ENCODE measurements at places on chromosomes 2 and 18.

- no peak for DNase-seq
Measured at GRCh38 chr2:36360063-36360462, 4.5 kb downstream of the CRIM1 start.

GRCh38 chr2:222538535-222538934, 114.2 kb downstream of the SGPP2 start:
- no peak for DNase-seq

GRCh38 chr2:64837116-64837731, 152.0 kb upstream of the SLC1A4 start:
- no peak for DNase-seq

DNA sequence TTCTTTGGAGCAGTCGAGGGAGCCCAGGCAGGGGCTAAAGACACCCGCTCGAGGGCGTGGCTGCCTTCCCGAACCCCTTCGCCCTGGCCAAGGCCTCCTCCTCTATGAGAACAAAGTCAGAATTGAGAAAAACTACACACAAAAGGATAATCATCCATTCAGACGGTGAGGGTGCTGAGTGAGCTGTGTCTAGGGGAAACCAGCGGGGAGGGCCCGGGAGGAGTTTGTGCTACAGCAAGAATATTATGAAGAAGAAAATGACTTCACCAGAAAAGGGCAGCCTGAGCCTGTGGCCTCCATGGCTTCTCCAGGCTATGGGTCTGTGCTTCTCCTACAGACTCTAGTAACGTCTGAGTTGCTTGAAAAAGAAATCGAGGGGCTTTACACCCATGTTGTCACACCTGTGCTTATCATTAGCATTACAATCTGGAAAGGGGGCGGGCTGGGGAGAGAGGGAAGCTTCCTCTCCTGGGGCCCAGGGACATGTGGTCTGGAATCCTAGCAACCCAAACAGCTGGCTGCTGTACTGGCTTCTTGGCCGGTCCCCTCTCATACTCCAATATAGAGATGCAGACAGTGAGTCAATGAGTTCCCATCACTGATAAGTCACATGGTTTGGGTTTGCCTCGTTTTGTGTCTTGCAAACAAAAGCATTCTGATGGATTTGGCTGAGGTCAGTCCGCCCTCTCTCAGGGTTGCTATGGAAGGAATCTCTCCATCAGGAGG, 52.0 kb upstream of the ARL4C start:
- no peak for DNase-seq

- DNase-seq: no peak
Measured at GRCh38 chr2:75315436-75315835, 116.1 kb upstream of the TACR1 start.

GRCh38 chr2:64979744-64980143, 9.5 kb upstream of the SLC1A4 start:
- no peak for DNase-seq

DNA sequence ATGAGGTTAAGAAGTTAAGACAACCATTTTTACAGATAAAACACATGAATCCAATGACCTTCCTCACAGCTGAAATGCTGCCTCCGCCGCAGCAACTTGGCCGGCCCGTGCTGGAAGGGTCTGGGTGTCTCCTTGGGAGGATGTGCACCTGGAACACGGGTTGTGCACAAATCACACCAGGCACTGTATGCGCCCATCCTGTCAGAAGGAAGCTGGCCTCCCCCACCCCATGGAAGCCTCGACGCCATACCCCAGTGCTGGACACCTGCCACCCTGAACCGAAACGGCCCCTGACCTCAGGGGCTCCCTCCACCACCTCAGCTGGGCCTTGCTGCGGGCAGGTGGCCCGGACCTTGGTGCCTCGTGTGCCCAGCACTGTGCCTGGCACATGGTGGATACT, 111.8 kb downstream of the PXDN start:
- no peak for DNase-seq
